ENCODE measurements at places on chromosomes 4 and X. TPM values are rescaled to one million over a fixed set of nuclear protein-coding genes. Genes with fewer than 3 reads are reported as not detected.

GRCh38 chr4:139624441-139625092 is 41.1 kb upstream of the MGST2 start:
- no peaks in the 10 kb centered on the region for H3K36me3 ChIP-seq
- DNase-seq = no peak
- H3K4me3 ChIP-seq = no peak overlapping the region

DNA sequence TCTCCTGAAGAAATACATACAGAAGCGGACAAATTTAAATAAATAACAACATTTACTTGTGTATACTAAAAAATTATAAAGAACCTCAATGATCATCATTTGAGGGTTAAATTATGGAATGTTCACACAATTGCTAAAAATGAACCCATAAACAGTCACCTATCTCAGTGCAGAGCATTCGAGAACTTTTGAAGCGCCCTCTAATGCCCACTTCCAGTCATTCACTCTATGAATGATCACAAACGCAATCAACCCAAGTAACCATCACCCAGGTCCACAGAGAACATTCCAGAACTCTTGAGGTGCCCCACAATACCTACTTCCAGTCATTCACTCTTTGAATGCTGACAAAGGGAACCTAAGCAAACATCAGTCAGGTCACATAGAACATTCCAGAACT is 103.5 kb upstream of the PLAC1 start:
- no peak overlapping the region for H3K4me3 ChIP-seq
- no peaks in the 10 kb centered on the region for H3K4me1 ChIP-seq
- H3K27ac ChIP-seq = no peak overlapping the region
- DNase-seq = no peak

- no peak overlapping the region for H3K4me3 ChIP-seq
- no peak for DNase-seq
- peaks cover 44% of the 10 kb centered on the region for H3K4me1 ChIP-seq
- no peaks in the 10 kb centered on the region for H3K36me3 ChIP-seq
- no peaks in the 10 kb centered on the region for H3K27me3 ChIP-seq
Measured at GRCh38 chr4:61520166-61520565, 320.0 kb downstream of the ADGRL3 start.

DNA sequence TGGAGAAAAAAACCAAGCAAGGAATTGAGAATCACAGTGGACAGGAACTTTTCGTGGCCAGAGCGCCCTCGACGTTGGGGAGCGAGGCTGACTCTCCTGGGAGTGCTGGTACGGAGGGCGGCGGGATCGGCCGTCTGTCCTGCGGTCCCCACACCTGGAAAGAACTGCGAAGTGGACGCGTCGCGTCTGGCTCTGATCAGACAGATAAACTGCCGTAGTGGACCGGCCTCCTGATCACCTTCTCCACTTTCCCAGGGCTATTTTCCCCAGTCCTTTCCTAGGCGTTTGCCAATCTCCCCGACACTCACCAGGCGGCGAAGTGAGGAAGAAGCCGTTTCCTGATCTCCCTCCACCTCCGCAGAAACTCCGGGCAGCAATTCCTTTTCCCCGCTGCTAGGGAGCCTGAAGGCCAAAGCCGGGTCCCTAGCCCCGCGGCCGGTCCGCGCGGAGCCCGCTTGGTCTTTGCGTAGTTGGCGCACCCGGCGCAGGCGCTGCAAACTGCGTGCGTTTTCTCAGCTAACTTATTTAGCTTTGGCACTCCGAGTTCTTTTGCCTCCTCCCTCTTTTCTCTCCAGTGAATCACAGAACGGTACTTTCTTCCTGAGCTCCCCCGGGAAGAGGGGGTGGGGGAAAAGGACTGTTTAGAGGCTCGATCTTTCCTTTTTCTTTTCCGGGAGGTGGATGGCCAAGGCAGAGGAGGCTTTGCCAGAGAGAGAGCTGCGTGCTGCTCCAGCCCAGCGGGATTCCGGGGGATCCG is at the start of gene ARSJ:
ARSJ (minus strand) TSS at position 500 of the 757 bp plus-strand sequence. CDS start 813 bp downstream, outside the sequence.
- peaks cover 36% of the 10 kb centered on the region for H3K27me3 ChIP-seq
- DNase-seq = peak; percentile 76
- peak within 1 kb of the TSS; percentile 71 for H3K4me3 ChIP-seq

- peaks cover 17% of the 10 kb centered on the region for H3K36me3 ChIP-seq
- peaks cover 3% of the 10 kb centered on the region for H3K4me1 ChIP-seq
- H3K27ac ChIP-seq = no peak overlapping the region
- H3K27me3 ChIP-seq = no peaks in the 10 kb centered on the region
- no peak for DNase-seq
- H3K4me3 ChIP-seq = no peak overlapping the region
Measured at GRCh38 chr4:182683661-182684060, 233.5 kb downstream of the DCTD start.

DNA sequence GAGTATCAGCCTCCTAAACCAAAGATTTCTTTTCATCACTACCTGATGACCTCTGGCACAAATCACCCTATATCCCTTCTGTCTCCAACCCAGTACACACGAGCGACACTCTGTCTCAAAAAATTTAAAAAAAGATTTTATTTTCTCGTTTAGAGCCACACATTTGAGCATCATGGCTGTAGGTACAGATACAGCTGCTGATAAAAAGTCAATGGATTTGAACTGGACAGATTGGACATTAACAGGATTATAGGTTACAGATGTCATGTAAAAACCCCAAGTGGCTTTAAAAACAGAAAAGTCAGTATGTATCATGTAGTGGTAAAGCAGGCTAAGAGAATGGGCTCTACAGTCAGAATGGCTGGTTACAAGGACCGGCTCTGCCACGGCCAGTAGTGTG is 171.1 kb downstream of the SCFD2 start:
- H3K27me3 ChIP-seq = no peaks in the 10 kb centered on the region
- H3K27ac ChIP-seq = no peak overlapping the region
- H3K36me3 ChIP-seq = no peaks in the 10 kb centered on the region
- H3K4me1 ChIP-seq = peaks cover 6% of the 10 kb centered on the region

DNA sequence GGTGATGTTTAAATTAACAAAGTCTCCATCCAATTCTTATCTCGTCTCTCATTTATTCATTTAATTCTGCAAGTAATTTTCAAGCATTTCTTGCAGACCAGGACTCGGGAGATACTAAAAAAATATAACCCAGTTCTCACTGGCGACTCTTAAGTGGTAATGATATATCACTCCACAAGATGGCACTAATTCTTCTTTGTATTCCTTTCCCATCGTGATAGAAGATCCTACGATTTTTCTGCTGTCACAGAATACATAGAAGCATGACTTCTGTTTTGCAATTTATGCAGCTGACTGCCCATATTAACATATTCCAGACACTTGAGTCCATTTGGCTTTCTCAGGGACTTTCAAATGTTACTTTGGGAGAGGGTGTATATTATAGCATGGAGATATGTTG is 64.0 kb upstream of the FGF13 start:
- no peaks in the 10 kb centered on the region for H3K27me3 ChIP-seq
- H3K36me3 ChIP-seq = no peaks in the 10 kb centered on the region
- H3K4me1 ChIP-seq = no peaks in the 10 kb centered on the region
- H3K4me3 ChIP-seq = no peak overlapping the region

GRCh38 chr4:82038936-82039335 is 334.9 kb downstream of the HNRNPD start:
- no peak overlapping the region for H3K27ac ChIP-seq
- no peaks in the 10 kb centered on the region for H3K36me3 ChIP-seq
- no peak for DNase-seq
- no peak overlapping the region for H3K4me3 ChIP-seq
- peaks cover 39% of the 10 kb centered on the region for H3K27me3 ChIP-seq

GRCh38 chr4:1599026-1599481 is 85.1 kb downstream of the FAM53A start:
- no peak for DNase-seq
- no peaks in the 10 kb centered on the region for H3K36me3 ChIP-seq
- peaks cover 9% of the 10 kb centered on the region for H3K4me1 ChIP-seq
- H3K27me3 ChIP-seq = no peaks in the 10 kb centered on the region

- peaks cover 7% of the 10 kb centered on the region for H3K4me1 ChIP-seq
- H3K27ac ChIP-seq = no peak overlapping the region
- peak; percentile 91 for DNase-seq
Measured at GRCh38 chr4:18593297-18594002, 571.9 kb upstream of the LCORL start.

- no peak overlapping the region for H3K4me3 ChIP-seq
- no peaks in the 10 kb centered on the region for H3K27me3 ChIP-seq
- DNase-seq = no peak
- H3K4me1 ChIP-seq = no peaks in the 10 kb centered on the region
- no peak overlapping the region for H3K27ac ChIP-seq
Measured at GRCh38 chr4:158996669-158997074, 106.2 kb upstream of the RAPGEF2 start.

- no peaks in the 10 kb centered on the region for H3K36me3 ChIP-seq
- no peak overlapping the region for H3K4me3 ChIP-seq
- H3K27me3 ChIP-seq = no peaks in the 10 kb centered on the region
- H3K4me1 ChIP-seq = peaks cover 34% of the 10 kb centered on the region
Measured at GRCh38 chr4:86950831-86951525, 16.2 kb downstream of the AFF1 start.

DNA sequence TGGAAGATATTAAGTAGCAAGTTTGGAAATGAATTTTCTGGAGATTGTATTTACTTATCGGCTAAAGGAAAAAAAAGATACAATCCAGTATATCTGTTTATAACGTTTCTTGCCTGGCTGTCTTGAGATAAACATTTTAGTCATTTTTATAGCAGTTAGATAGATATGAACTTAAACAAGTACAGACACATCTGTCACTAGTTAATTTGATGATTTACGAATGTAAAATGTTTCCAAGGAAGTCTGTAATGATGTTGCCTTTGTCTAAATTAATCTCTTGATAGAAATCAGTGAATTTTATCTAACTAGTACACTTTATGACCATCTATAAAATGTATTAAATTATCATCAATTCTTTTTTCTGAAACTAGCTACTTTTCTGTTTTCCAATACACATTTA is 5.7 kb downstream of the BMPR1B start:
- H3K4me3 ChIP-seq = no peak overlapping the region
- no peak for DNase-seq
- H3K36me3 ChIP-seq = no peaks in the 10 kb centered on the region
- H3K27ac ChIP-seq = no peak overlapping the region

- H3K27me3 ChIP-seq = no peaks in the 10 kb centered on the region
- H3K27ac ChIP-seq = no peak overlapping the region
- H3K4me3 ChIP-seq = no peak overlapping the region
- no peaks in the 10 kb centered on the region for H3K4me1 ChIP-seq
Measured at GRCh38 chr4:126271292-126271691, 956.5 kb downstream of the FAT4 start.

GRCh38 chr4:136306361-136306760 is 1225.9 kb downstream of the PCDH18 start:
- H3K27me3 ChIP-seq = no peaks in the 10 kb centered on the region
- H3K4me3 ChIP-seq = no peak overlapping the region
- no peaks in the 10 kb centered on the region for H3K36me3 ChIP-seq
- H3K27ac ChIP-seq = no peak overlapping the region

DNA sequence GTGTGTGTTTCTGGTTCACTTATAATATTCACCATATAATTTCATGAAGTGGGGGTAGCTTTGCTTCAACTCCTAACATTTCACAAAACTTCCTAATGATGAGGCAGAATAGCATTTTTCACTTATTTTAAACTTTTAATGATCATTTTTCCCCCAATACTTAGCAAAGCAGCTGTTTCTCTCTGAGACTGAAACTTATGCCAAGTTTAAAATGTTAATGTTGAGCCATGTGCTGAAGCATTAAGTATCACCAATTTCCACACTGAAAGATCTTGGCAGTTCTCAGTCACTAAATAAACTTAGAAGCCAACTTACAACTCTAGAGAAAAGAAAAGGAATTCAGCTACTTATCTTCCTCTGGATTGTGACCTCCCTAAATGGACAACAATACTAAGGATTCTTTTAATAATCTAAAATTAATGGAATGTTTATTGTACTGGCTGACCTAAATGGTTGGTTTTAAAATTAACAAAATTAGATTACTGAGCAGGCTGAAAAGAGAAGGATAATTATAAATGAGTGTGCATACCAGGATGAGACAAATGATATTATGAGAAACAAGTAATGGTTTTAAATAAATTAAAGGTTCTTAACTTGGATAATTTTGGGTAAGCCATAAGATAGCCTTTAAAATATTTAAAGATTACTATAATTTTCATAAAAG is 1429.4 kb upstream of the ADGRL3 start:
- H3K27me3 ChIP-seq = no peaks in the 10 kb centered on the region
- no peaks in the 10 kb centered on the region for H3K4me1 ChIP-seq
- H3K36me3 ChIP-seq = no peaks in the 10 kb centered on the region
- no peak for DNase-seq

DNA sequence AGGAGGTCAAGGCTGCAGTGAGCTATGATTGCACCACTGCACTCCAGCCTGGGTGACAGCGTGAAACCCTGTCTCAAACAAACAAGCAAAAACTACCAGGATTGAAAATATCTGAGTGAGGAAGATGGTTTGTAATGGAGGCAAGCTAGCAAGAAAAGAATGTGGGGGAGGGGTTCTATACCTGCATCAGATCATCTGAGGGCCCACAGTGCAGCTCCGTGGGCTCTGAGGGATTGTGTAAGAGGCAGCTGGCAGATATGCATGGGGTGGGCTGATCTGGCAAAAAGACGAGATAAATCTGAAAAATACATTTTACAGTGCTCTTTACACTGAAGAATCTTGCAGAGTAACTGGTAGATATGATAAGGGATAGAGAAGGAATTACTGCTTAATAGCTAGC is 28.9 kb upstream of the CHRNA9 start:
- H3K4me1 ChIP-seq = peaks cover 16% of the 10 kb centered on the region
- H3K27me3 ChIP-seq = no peaks in the 10 kb centered on the region
- no peak overlapping the region for H3K4me3 ChIP-seq
- H3K36me3 ChIP-seq = no peaks in the 10 kb centered on the region
- H3K27ac ChIP-seq = no peak overlapping the region

DNA sequence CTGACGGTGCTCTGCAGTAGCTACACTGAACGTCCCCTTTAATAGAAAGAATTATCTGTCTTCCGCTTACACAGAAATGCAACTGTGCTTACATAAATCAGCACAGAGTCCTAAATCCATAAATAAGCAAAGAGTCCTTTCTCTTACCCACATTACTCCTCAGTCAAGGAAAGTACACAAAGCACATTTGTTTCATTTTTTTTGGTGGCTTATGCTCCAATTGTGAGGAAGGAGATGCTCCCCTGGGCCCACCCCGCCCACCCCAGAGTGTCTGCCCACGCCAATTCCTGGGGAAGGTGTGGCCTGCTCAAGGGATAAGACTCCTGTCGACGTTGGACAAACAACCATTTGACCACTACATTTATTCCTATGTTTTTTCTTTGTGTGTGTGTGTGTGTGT is 53.8 kb downstream of the CPLX1 start:
- H3K27ac ChIP-seq = no peak overlapping the region
- no peak for DNase-seq
- no peaks in the 10 kb centered on the region for H3K27me3 ChIP-seq
- no peaks in the 10 kb centered on the region for H3K4me1 ChIP-seq
- no peak overlapping the region for H3K4me3 ChIP-seq

- peaks cover 1% of the 10 kb centered on the region for H3K4me1 ChIP-seq
- no peak for DNase-seq
- no peak overlapping the region for H3K27ac ChIP-seq
- H3K27me3 ChIP-seq = no peaks in the 10 kb centered on the region
Measured at GRCh38 chr4:106062452-106062875, 167.2 kb downstream of the NPNT start.

GSX2 gene
- 0.59 TPM for total RNA-seq

KLHL8 gene
- 20.3 TPM for total RNA-seq

NUDT11 gene
- total RNA-seq = 58.4 TPM

TTC29 gene
- 0.15 TPM for total RNA-seq

NCBP2L gene
- total RNA-seq = not detected
